ENCODE measurements at places on chromosomes 2 and 18. TPM values are rescaled to one million over a fixed set of nuclear protein-coding genes. Genes with fewer than 3 reads are reported as not detected.

DNA sequence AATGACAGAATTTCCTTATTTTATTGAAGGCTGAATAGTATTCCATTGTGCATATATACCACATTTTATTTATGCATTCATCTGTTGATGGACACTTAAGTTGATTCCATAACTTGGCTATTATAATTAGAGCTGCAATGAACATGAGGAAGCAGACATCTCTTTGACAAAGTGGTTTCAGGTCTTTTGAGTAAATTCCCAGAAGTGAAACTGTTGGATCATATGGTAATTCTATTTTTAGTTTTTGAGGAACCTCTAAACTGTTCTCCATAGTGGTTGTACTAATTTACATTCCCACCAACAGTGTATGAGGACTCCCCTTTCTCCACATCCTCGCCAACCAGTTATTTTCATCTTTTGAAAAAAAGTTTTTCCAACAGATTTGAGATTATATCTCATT lies 77.5 kb downstream of the TMEM200C start:
- no peak for DNase-seq

GRCh38 chr2:174611854-174612253 lies 14.2 kb upstream of the WIPF1 start:
- no peak for DNase-seq

- DNase-seq: no peak
These were observed 46.9 kb downstream of the PLEKHB2 start for GRCh38 chr2:131152074-131152473.

DNA sequence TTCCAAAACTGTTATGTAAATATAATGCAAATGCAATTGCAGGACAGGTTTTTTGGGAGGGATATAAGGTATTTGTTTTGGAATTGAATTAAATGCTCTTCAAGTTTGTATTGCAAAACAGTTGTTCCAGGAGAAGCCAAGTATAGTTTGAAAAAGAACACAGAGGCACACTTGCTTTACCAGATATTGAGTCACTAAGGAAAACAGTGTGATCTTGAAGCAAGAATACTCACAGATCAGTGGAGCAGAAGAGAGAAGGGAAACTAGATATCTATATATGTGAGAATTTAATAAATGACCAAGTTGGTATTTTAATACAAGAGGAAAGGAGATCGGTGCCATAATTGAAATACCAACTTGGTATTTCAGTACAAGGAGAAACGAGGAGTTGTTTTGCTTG lies 178.9 kb downstream of the CAPN13 start:
- DNase-seq: no peak

DNA sequence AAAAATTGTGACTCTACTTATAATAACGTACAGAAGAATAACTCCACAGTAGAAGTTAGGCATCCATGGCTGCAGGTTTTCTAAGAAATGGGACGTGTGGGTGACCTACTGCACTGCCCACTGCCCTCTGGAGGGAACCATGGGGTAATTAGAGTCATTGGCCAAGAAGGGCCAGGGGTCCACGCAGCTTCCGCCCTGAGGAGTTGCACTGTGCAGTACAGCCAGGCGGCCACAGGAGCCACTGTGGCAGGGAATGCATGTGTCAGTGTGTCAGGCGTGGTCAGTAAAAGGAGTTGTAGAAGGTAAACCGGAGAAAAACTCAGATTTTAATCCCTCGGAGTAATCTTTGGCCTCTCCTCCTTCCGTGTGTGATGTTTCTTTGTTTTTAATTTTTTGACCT lies 24.8 kb downstream of the NCK2 start:
- DNase-seq: peak; percentile 39

GRCh38 chr2:55013936-55014335 lies 36.3 kb downstream of the RTN4 start:
- no peak for DNase-seq

- DNase-seq: no peak
These were observed 87.1 kb upstream of the ZNF397 start for GRCh38 chr18:35153609-35154272.

DNA sequence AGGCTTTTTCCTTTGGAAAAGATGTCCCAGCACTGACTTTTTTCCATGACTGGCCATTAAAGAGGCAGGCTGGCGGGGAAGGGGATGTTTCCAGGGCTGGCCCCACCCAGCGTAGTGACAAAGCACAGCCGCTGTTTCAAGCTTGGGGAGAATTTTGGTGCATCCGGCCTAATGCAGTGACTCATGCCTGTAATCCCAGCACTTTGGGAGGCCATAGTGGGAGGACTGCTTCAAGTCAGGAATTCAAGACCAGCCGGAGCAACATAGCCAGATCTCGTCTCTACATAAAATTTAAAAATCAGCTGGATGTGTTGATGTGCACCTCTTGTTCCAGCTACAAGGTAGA lies 78.0 kb upstream of the SH3BP4 start:
- DNase-seq: no peak

Gene MAB21L4
- total RNA-seq: not detected

Gene OTOS
- not detected for total RNA-seq

- DNase-seq: peak; percentile 47
These were observed 16.0 kb downstream of the CYRIA start for GRCh38 chr2:16649353-16650286.

DNA sequence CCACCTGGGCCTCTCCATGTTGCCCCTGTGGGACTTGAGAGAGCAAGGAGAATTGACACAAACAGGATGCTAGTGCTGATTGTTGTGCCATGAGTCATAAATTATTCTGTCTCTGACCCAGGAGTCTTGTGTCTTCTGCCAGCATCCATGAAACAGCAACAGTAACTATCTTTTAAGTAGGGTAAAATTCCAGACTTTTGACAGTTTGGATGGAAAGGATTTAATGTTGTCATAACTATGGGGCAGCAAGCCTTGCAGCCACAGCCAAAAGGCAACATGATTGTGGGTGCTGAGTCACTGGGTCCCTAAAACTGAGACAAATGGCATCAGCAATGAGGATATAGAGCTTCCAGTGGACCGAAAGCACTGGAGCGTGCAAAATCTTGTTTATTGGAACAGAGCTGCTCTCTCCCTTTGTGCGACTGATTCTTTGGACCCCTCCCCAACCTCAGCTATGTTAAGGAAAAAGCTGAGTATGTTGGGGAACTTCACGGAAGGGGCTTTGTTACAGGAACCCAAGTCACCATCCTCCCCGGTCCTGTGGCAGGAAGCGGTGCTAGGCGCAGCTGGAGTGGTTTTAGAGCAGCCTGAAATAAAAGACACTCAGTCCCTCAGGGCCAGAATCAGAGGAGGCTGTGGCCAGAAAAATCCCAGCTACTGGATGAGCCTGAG lies 9.6 kb upstream of the ITPRIPL1 start:
- peak; percentile 47 for DNase-seq

DNA sequence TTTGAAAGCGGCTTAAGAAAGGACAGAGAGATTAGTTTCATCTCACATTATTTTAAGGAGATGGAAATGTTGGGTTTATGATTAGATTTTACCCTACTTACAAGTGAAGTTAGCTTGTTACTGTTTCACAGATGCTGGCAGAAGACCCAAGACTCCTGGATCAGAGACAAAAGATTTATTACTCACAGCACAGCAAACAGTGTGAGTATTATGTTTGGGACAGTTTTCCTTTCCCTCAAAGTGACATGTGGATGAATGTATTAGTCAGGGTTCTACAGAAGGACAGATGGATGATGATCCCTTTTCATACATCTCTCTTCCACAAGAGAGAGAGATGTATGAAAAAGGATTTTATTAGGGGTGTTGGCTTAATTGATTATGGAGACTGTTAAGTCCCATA lies 281.8 kb upstream of the CDH2 start:
- no peak for DNase-seq

DNA sequence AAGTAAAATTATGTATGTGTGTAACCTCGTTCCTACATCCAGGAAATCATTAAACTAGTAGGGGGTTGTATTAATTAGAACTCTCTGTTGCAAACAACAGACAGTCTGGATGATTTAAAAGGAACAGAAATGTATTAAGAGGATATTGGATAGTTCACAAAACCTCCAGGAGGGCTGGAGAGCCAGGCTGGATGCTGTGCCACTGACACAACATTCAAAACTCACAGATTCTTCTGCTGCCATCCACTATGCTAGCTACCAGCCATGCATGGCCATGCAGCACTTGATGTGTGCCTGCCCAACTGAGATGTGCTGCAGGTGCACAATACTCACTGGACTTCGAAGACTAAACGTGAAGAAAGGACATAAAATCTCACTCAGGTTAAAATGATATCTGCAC lies 48.2 kb upstream of the SH3RF3 start:
- DNase-seq: no peak

- no peak for DNase-seq
These were observed 77.7 kb downstream of the TGOLN2 start for GRCh38 chr2:85250045-85250444.

Measured in activated CD4-positive, alpha-beta memory T cell treated with anti-CD3 and anti-CD28 coated beads for 36 hours (primary cell).